ENCODE measurements at places on chromosomes 7 and 10.
A peak's percentile ranks its signal among the peaks of the same experiment; 100 is the strongest.

GRCh38 chr10:103166523-103166922 is 26.5 kb downstream of the NT5C2 start:
- DNase-seq, result no peak

DNA sequence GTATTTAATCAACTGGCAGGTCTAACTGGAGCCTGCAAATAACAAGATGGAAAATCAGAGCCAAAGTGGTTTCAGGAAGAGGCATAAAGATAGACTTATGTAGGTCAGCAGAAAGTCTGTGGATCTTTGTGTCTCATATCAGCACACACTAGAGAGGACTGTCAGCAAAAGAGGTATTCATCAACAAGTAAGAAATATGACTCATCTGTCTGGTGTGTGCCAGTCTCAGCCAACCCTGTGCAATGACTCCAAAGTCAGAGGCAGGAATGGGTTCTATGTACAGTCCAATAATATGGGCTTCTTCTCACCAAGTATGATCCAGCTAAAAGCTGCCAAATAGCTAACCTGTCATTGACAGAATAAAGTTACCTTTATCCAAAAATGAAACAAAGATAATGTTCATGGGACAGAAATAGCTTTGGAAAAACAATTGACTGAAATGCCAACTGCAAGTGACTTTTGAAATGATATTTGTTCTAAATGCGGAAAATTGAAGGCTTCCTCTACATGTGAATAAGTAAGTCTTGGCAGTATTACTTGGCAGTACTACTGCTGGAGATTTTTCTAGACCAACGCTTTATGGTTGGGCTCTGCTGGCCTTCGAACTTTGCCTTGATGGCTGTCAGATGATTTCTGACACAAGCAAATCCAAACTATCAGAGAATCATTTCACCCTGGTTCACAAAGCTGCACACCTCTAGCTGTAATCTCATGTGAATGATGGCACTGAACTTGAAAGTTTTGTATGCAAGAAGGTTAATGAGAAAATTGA is 272.3 kb upstream of the SEMA3C start:
- DNase-seq, result no peak

DNA sequence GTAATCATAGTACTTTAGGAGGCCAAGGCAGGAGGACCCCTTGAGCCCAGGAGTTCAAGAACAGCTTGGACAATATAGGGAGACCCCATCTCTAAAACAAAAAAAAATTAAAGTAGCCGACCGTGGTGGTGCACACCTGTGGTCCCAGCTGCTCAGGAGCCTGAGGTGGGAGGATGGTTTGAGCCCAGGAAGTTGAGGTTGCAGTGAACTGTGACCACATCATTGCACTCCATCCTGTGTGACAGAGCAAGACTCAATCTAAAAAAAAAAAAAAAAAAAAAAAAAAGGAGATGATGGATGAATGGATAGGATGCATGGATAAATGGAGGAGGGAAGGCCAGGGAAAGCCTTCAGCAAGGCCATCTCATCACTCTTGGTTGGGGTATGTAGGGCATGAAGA is 33.4 kb upstream of the BMPR1A start:
- no peak for DNase-seq

DNA sequence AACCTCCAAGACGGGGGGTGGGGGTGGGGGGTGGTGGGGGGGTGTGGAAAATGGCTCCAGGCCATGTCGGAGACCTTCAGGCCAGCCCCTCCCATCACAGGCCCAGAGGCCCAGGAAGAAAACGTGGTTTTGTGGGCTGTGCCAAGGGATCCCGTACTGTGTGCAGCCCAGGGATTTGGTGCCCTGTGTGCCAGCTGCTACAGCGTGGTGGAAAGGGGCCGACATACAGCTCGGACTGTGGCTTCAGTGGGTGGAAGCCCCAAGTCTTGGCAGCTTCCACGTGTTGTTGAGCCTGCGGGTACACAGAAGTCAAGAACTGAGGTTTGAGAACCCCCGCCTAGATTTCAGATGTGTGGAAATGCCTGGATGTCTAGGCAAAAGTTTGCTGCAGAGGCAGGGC is 259.7 kb downstream of the HGF start:
- no peak for DNase-seq

DNA sequence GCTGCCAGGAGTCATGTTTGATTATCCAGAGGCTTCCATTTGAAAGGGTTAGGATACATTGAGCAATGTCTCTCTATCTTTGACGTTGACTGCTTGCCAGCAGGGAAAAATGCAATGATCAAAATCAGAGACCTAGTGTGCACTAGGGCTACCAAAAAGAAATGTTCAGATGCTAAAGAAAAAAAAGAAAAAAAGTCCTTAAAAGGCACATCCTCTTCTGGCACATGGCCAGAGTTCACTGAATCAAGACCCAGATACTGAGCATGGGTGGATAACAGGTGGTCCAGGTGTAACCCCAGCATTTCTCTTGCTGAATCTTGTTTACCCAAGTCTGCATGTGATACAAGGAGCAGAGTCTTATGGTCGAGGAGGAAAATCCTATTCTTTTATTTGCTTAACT is 899.3 kb downstream of the SORCS3 start:
- DNase-seq, result no peak

- no peak for DNase-seq
Observed at GRCh38 chr7:158957510-158957906, 101.2 kb downstream of the DYNC2I1 start.

DNA sequence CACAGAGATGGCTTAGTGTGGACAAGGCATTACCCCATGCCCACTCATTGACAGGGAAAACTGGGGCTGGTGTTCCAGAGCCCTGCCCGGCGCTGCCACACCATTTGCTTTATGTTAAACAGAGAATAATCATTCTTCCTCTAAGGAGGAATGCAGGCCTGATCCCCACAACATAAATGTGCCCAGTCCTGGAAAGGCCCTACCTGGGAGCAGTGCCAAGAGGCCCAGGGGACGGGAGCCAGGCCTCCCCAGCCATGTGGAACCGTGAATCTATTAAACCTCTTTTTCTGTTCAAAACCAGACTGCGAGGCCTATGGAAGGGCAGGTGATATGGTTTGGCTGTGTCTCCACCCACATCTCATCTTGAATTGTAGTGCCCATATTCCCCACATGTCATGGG is 264.1 kb downstream of the GRID1 start:
- no peak for DNase-seq

DNA sequence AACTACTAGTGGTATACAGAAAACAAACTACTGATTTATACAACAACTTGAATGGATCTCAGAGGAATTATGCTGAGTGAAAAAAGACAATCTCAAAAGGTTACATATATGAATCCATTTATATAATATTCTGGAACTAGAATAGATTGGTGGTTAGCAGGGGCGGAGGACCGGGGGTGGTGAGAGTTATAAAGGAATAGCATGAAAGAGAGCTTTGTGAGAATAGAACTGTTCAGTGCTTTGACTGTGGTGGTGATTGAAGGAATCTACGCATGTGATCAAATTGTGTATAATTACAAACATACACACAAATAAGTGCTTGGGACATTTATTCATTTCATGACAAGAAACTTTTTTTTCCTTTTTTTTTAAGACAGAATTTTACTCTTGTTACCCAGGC is 19.6 kb downstream of the RAB19 start:
- DNase-seq, result no peak

GRCh38 chr10:61890430-61890829 is 11.1 kb upstream of the ARID5B start:
- no peak for DNase-seq

GRCh38 chr10:55641601-55642000 is 719.5 kb downstream of the ZWINT start:
- no peak for DNase-seq

DNA sequence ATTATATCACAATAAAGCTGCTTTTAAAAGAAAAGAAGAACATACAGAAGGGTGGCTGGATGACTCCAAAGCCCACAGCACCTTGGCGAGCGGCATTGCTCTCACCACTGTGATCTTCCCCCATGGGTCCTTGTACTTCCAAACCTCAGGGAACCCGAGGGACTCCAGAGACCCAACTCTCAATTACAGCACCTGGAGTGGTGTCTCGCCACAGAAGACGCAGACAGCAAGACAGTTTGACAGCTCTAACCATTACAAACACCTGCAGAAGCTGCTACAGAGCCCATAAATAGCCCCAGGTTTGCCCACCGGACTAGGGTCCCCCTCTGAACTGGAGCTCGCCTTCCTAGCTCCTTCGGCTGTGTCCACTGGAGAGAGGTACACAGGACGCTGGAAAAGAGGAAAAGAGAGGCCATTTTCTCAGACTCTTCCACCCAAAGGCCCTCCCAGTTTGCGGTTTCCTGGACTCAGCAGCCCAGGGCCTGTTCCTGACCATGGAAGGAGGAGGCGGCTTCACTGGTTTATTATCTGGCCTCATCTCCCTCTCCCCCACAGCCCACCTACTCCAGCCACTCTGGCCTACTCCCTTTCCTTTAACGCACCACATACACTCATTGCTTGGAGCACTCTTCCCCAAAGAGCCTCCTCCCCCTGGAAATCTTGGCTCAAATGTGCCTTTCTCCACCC is 1.9 kb downstream of the PIK3AP1 start:
- DNase-seq, result no peak

DNA sequence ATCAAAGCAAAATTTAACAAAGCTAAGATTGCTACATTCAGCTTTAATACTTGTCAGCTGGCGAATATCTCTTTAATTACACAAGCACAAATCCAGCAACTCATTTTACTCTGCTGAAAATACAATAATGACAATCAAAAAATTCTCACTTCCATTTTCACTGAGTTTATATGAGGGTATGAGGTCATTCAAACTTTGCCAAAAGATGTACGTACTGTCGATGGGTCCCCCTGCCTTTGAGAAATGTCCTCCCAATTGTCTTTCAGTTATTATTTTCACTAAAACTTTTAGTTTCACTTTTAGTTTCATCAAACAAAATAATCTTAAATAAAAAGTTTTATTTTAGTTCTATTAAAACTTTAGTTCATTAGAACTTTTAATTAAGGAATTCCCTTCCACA is 159.5 kb upstream of the WDR11 start:
- no peak for DNase-seq

GRCh38 chr7:110170841-110171240 is 920.1 kb upstream of the LRRN3 start:
- no peak for DNase-seq

- peak; percentile 51 for DNase-seq
Observed at GRCh38 chr7:107644309-107644974, 16.2 kb upstream of the SLC26A4 start.

- no peak for DNase-seq
Observed at GRCh38 chr7:90740386-90740785, 144.3 kb downstream of the CDK14 start.

- DNase-seq, result peak; percentile 89
Observed at GRCh38 chr7:44145969-44146911, 5.1 kb upstream of the MYL7 start.

DNA sequence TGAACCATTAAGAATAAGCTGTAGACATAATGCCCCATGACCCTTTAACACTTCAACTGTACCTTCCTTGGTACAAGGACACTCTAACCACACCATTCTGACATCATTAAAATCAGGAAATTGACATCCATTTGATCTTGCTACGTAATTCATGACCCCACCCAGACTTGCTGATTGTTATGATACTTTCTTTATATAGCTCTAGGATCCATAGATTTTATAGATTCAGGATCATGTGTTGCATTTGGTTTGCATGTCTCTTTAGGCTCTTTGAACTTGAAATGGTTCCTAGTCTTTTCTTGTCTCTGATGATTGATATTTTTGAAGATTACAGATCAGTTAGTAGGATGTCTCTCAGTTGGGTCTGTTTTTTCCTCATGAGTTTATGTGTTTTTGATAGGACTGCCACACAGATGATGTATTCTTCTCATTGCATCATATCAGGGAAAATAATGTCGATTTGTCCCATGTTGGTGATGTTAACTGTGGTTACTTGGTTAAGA is 13.5 kb downstream of the CCM2 start:
- no peak for DNase-seq

DNA sequence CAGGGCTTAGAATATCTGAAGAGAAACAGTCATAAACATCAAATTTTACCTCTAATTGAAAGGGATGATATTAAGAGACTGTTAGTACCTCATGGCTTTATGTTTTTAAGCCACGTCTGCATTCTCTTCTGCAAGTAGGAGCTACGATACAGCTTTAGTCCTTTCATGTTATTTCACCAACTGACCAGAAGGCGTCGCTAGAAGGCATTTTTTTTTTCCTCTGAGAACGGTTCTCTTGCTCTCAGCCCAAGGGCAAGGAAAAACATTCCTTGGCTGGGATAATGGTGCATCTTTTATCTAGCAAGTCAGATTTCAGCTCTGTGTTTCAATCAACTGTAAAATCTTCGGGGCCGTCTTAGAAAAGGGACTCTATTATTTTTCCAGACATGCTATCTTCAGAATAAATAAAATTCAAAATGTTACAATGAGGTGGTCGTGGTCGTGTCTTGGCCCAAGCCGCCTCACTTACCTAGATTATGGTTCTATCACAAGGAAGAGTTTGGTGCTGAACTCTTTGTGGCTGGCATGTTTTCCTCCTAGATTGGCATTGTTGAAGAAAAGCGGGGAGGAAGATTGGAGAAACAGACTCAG is 41.6 kb upstream of the LYZL2 start:
- peak; percentile 47 for DNase-seq

- peak; percentile 75 for DNase-seq
Observed at GRCh38 chr10:80202934-80203834, 2.2 kb downstream of the ANXA11 start.

DNA sequence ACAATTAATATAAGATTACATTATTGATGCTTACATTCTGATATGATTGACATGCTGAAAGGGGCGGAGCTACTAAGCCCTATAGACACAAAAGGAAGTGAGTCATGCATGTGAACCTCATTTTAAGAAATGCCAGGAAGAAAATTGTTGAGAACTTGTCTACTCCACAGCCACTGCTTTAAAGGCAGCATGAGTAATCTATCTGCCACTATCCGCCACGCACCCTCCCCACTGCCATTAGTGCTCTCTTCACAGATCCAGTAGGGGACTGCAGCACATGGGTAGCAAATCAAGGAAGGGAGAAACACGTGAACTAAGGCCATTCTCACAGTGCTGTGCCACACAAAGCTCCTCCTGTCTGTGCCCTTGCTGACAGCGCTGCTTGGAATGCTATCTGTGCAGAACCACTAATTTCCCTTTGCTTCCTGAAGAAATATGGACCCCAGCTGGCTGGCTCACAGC is 524.8 kb downstream of the GRM8 start:
- DNase-seq, result no peak

GRCh38 chr7:106773228-106773627 is 91.9 kb upstream of the PIK3CG start:
- DNase-seq, result no peak

DNA sequence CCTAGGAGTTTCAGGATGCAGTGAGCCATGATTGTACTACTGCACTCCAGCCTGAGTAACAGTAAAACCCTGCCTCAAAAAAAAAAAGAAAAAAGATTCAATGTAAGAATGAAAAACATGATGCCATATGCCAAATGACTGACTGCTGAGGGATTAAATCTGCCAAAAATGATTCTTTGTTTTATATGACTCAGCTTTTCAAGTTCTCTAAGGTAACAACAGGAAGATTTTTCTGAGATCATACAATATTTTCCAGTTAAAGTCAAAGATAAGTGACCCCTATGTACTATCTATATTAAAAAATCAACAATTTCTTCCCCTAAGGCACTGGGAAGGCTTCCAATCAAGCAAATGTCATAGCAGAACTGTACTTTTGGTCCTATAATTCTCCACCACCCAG is 271.2 kb upstream of the IMMP2L start:
- no peak for DNase-seq

- no peak for DNase-seq
Observed at GRCh38 chr7:108407676-108408075, 48.6 kb downstream of the NRCAM start.
